ENCODE measurements at places on chromosomes 13 and 19.

GRCh38 chr19:848386-848921 lies 3.6 kb upstream of the ELANE start:
- no peak for DNase-seq

DNA sequence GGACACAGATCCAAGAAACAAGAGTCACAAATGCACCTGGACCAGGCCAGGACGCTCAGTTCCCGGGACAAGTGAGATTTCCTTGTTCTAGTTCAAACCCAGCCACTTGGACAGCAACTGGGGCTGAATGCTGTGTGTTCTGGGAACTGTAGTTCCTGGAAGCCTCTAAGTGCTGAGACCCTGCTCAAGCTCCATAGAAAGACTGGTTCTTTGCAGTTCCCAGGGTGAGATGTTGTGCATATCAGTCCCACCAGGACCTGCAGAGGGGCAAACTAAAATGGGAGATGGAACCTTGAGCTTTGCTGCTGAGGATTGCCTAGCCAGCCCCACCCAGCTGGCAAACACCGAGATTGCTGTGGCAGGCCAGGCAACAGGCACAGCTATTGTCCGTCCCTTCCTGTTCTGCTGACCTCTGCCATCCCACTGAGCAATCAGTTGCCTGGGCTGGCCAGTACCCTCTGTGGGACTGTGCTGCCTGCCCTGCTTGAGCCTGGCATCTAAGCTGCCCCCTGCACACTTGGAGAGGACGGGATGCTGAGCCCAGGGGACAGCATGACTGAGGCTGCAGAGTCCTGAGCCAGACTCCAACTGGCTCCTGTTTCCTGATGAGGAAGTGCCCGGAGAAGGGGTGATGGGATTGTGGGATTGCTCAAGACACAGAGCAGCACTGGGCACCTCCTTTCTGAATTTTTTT lies 1.4 kb upstream of the GIPC1 start:
- peak; percentile 63 for DNase-seq

DNA sequence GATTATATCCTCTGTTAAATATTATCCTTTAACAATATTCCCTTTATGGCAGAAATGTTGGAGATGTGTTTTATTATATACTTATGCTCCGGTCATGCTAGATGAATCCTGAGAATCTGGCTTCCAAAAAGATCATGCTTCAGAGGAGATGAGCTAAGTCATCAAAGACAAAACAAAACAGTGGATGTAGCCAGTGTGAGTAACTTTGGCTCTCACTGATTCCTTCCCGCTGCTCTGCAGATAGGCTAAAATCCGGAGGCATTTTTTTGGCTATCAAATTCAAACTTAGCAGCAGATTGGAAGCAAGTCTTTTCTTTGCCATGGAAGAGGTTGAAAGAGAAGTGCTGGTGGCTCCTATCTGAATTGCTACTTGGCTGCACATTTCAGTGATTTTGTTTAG lies 295.9 kb downstream of the GPC6 start:
- no peak for DNase-seq

DNA sequence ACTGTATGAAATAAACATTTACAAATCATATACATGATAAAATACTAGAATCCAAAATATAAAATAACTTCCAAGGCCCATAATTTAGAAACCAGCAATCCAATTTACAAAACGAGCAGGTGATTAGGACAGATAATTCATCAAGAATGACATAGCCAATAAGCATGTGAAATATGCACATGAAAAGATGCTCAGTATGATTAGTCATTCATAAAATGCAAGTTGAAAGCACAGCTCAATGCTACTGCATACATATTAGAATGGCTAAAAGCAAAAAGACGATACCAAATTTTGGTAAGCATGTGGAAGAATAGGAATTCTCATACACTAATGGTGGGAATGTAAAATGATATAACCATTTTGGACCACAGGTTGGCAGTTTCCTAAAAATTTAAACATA lies 837.2 kb upstream of the MIR17HG start:
- DNase-seq = no peak

DNA sequence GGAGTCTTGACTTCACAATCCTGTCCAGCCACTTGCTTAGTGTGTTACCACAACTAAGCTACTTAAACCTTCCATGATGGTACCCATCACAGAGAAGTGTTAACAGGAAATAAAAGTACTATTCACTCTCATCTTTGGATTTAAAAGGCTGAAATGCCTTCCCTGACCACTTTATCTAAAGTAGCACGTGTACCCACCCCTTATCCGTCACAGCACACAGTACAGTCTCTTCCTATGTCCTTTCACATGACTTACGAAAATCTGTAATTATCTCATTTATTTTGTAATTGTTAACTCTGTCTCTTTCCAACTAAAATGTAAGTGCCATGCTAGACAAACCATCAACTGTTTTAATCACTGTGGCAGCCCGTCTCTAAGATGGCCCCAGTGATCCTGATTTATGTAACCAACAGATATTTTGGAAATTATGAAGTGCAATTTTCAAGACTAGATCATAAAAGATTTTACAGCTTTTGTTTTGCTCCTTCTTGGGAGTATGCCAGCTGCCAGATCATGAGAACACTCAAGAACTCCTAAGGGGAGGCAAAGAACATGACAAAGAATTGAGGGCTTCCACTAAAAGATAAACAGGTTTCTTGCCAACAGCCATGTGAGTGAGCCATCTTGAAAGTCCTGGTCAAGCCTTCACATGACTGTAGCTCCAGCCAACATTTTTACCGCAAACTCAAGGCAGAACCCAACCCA lies 44.9 kb downstream of the DIAPH3 start:
- no peak for DNase-seq

DNA sequence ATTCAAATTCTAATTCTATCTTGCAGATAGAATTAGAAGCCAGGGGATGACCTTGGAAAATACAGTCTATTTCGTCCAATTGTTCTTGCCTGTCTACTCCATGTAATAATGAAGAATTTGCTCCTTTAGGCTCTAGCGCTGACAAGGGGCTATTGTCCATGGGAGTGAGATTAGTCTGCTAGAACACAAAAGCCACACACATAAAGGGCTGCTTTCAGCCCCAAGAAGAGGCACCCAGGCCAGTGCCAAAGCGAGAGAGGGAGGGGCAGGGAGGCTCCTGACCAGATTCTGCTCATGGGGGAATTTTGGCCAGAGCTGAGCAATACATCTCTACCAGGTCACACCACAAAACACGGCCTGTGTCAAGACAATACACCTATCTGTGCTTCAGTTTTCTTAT lies 1306.9 kb downstream of the UQCRFS1 start:
- no peak for DNase-seq

Data from suppressor macrophage (primary cell).